ENCODE measurements at places on chromosomes 16 and 17.
A peak's percentile ranks its signal among the peaks of the same experiment; 100 is the strongest.

GRCh38 chr16:51621610-51622009, 470.5 kb upstream of the SALL1 start:
- no peak overlapping the region for H3K4me3 ChIP-seq
- H3K4me1 ChIP-seq = peaks cover 22% of the 10 kb centered on the region
- no peak overlapping the region for H3K27ac ChIP-seq

GRCh38 chr16:22008215-22009059, 526 bp downstream of the MOSMO start:
- H3K27me3 ChIP-seq = peaks cover 3% of the 10 kb centered on the region
- peaks cover 14% of the 10 kb centered on the region for H3K4me1 ChIP-seq
- H3K4me3 ChIP-seq = peak overlapping the region; percentile 85
- no peaks in the 10 kb centered on the region for H3K36me3 ChIP-seq
- DNase-seq = peak; percentile 38
- no peak overlapping the region for H3K27ac ChIP-seq

GRCh38 chr16:1102921-1103635, 7.0 kb upstream of the C1QTNF8 start:
- peaks cover 10% of the 10 kb centered on the region for H3K27me3 ChIP-seq
- H3K4me1 ChIP-seq = peaks cover 1% of the 10 kb centered on the region
- peak; percentile 76 for DNase-seq
- no peak overlapping the region for H3K27ac ChIP-seq
- H3K4me3 ChIP-seq = no peak overlapping the region

GRCh38 chr17:56604691-56605290, 11.3 kb downstream of the NOG start:
- no peaks in the 10 kb centered on the region for H3K36me3 ChIP-seq
- peaks cover 62% of the 10 kb centered on the region for H3K27me3 ChIP-seq
- no peak for DNase-seq
- no peaks in the 10 kb centered on the region for H3K4me1 ChIP-seq
- H3K27ac ChIP-seq = no peak overlapping the region
- H3K4me3 ChIP-seq = no peak overlapping the region

DNA sequence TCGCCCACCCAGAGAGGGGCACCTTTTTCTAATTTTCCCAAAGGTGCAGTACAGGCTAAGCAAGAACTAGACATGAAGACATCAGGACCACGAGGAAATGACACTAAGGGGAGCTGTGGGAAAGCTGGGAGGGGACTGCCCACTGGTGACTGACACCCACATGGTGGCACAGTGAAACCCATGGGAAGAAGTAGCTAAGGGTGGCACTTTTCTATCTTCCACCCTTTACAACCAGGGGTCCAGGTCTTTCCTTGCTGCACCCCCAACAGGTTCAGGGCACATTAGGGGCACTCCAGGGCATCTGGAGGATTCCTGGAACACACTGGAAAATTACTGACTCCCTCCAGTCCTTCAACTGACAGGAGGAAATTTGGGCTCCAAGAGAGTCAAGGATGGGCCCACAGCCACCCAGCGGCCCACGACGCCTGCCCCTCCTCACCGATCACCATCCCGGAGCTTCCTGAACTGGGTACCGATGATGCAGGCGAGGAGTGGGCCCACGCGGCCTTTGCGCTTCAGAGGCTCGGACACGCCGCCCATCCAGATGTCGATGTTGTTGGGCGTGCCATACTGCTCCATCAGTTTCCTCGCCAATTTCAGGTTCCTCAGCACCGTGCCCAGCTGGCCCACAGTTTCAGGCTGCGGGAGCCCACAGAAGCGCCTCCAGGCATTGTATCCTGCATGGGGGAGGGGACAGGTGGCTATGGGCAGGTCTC, 9.4 kb downstream of the MPO start:
- no peaks in the 10 kb centered on the region for H3K36me3 ChIP-seq
- no peak for DNase-seq
- no peaks in the 10 kb centered on the region for H3K4me1 ChIP-seq
- H3K27ac ChIP-seq = no peak overlapping the region
- peaks cover 9% of the 10 kb centered on the region for H3K27me3 ChIP-seq

- peaks cover 9% of the 10 kb centered on the region for H3K27me3 ChIP-seq
- H3K4me3 ChIP-seq = no peak overlapping the region
- peak overlapping the region; percentile 70 for H3K27ac ChIP-seq
Observed at GRCh38 chr16:65665586-65665985, 543.7 kb upstream of the CDH11 start.

DNA sequence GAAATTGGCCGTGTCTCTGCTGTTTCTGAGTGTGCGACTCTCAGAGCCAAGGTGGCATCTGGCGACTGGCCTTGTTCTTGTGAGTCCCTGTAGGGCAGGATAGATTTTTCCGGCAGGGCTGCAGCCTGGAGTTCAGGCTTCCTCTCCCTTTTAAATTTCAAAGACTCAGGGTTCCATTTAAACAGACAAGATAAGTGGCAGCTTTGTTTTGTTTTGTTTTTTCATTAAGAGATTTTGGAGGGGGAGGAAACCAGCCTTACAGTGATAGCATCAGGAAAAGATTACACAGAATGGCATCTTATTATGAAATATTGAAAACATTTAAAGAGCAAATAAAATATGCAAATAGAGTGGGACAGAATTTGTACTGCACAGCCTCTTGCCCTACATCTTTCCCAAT, 151.3 kb downstream of the RPTOR start:
- H3K27me3 ChIP-seq = no peaks in the 10 kb centered on the region
- peaks cover 7% of the 10 kb centered on the region for H3K36me3 ChIP-seq
- no peak overlapping the region for H3K4me3 ChIP-seq
- no peak for DNase-seq
- H3K4me1 ChIP-seq = peaks cover 33% of the 10 kb centered on the region
- no peak overlapping the region for H3K27ac ChIP-seq

DNA sequence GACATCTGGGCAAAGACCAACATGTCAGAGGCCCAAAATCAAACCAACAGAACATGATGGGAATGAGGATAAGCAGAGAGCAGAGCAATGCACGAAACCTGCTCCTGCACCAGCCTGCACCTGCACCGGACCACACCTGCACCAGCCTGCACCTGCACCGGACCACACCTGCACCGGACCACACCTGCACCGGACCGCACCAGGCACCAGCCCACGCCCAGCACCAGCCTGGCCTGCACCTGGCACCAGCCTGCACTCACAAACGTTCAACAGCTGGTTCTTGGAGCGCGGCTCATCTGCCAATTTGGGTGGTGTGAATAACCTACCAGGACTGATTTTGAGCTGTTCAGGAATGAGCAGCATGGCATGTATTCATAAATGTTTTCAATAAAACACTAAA, 18.2 kb downstream of the CEP131 start:
- H3K27ac ChIP-seq = no peak overlapping the region
- no peaks in the 10 kb centered on the region for H3K27me3 ChIP-seq
- DNase-seq = no peak
- no peak overlapping the region for H3K4me3 ChIP-seq
- peaks cover 2% of the 10 kb centered on the region for H3K36me3 ChIP-seq

- peaks cover 7% of the 10 kb centered on the region for H3K36me3 ChIP-seq
- H3K4me3 ChIP-seq = no peak overlapping the region
- no peaks in the 10 kb centered on the region for H3K27me3 ChIP-seq
- H3K4me1 ChIP-seq = no peaks in the 10 kb centered on the region
- no peak for DNase-seq
Observed at GRCh38 chr17:75795820-75796607, 11.4 kb downstream of the UNK start.

GRCh38 chr16:1327619-1327947, 5.9 kb upstream of the BAIAP3 start:
- no peak overlapping the region for H3K27ac ChIP-seq
- H3K36me3 ChIP-seq = peaks cover 7% of the 10 kb centered on the region
- DNase-seq = no peak
- no peak overlapping the region for H3K4me3 ChIP-seq
- H3K27me3 ChIP-seq = peaks cover 3% of the 10 kb centered on the region

DNA sequence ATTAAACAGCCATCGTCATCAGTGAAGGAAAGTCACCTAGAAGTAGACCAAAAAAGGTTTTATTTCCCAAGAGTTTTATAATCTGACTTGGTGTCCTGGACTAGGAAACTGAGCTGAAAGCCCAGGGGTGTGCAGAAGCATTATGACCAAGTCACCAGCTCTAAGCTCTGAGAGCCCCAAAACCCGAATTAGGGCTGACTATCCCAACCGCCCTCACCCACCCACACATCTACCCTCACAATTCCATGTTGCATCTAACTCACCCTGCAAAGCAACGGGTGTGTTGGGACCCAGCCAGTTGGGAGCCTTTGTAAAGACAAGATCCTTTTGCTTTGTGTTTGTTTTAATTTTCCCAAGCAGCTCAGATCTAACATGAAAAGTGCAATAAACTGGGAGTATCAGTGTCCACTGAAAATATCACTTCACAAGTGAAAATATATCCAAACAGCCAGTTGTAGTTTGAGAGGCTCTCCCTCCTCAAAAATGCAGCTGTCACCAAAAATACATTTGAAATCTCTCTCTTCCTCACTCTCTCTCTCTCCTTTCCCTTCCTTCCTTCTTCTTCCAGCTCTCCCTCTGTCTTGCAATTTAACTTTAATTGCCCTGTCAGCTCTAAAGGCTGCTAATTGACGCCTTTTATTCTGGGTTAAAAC, 16.2 kb upstream of the NOG start:
- peaks cover 23% of the 10 kb centered on the region for H3K27me3 ChIP-seq
- no peaks in the 10 kb centered on the region for H3K36me3 ChIP-seq
- no peak overlapping the region for H3K4me3 ChIP-seq
- H3K27ac ChIP-seq = no peak overlapping the region
- DNase-seq = no peak

GRCh38 chr16:27520982-27521673, 28.6 kb downstream of the GTF3C1 start:
- no peak overlapping the region for H3K27ac ChIP-seq
- H3K36me3 ChIP-seq = peaks cover 21% of the 10 kb centered on the region
- H3K27me3 ChIP-seq = no peaks in the 10 kb centered on the region
- no peak for DNase-seq
- no peaks in the 10 kb centered on the region for H3K4me1 ChIP-seq
- no peak overlapping the region for H3K4me3 ChIP-seq

GRCh38 chr16:89363621-89364393, 126.6 kb downstream of the ANKRD11 start:
- H3K27ac ChIP-seq = peak overlapping the region; percentile 90
- H3K4me1 ChIP-seq = peaks cover 38% of the 10 kb centered on the region
- H3K4me3 ChIP-seq = no peak overlapping the region
- peaks cover 2% of the 10 kb centered on the region for H3K36me3 ChIP-seq
- no peak for DNase-seq

DNA sequence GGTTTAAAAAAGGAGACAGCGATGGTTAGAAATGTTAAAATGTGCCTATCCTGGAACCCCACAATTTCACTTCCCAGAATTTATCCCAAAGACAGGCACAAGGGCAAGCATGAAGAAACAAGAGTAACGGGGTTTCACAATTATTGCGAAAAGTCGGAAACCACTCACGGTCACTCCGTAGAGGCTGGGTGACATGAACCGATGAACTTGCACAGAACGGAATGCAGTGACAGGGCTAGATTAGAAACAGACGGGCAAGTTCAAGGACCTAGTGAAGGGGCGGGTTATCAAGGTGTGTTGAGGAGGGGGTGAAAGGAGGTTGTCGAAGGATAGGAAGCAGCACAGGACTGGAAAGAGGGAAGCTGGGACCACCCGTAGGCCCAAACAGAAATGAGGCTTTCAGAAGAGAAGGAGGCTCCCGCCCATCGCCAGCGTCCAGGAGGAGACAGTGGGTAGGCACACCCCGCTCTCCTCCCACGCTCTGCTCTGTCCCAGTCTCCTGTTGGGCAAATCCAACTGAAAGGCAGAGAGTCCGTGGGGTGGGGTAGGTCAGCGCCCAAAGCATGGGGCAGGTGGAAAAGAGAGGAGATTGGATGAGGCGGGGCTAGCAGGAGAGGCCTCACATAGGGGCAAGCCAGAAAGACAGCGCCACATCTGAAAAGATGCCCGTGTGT, 47.4 kb upstream of the JPH3 start:
- no peak overlapping the region for H3K4me3 ChIP-seq
- H3K36me3 ChIP-seq = no peaks in the 10 kb centered on the region
- H3K27me3 ChIP-seq = peaks cover 12% of the 10 kb centered on the region
- H3K27ac ChIP-seq = no peak overlapping the region
- H3K4me1 ChIP-seq = no peaks in the 10 kb centered on the region

- DNase-seq = no peak
- no peak overlapping the region for H3K27ac ChIP-seq
- H3K4me1 ChIP-seq = no peaks in the 10 kb centered on the region
- H3K27me3 ChIP-seq = no peaks in the 10 kb centered on the region
Observed at GRCh38 chr16:84087001-84087400, 29.7 kb downstream of the MBTPS1 start.

DNA sequence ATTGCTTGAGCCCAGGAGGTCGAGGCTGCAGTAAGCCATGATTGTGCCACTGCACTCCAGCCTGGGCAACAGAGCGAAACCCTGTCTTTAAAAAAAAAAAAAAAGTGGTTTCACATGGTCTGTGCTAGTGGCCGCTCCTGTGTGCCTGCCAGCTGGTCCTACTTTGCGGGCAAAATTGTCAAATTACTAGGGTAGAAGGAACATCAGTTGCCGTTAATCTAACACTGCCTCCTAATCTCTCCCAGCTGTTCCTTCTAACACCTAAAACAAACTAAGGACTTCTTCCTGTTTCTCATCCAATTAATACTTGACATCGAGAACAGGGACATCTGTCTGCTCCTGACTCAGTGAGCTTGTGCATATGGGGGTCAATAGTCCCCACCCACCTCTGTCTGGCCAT, 23.9 kb downstream of the TMEM11 start:
- peaks cover 13% of the 10 kb centered on the region for H3K36me3 ChIP-seq
- no peak for DNase-seq
- H3K27ac ChIP-seq = no peak overlapping the region
- H3K27me3 ChIP-seq = no peaks in the 10 kb centered on the region
- H3K4me1 ChIP-seq = no peaks in the 10 kb centered on the region
- H3K4me3 ChIP-seq = no peak overlapping the region

GRCh38 chr17:70011750-70012149, 63.3 kb upstream of the KCNJ16 start:
- no peak for DNase-seq
- no peak overlapping the region for H3K27ac ChIP-seq
- H3K27me3 ChIP-seq = no peaks in the 10 kb centered on the region
- H3K36me3 ChIP-seq = no peaks in the 10 kb centered on the region
- H3K4me1 ChIP-seq = peaks cover 2% of the 10 kb centered on the region
- no peak overlapping the region for H3K4me3 ChIP-seq

- no peak overlapping the region for H3K4me3 ChIP-seq
- peaks cover 73% of the 10 kb centered on the region for H3K4me1 ChIP-seq
- H3K36me3 ChIP-seq = peaks cover 25% of the 10 kb centered on the region
- peak overlapping the region; percentile 96 for H3K27ac ChIP-seq
- DNase-seq = no peak
- H3K27me3 ChIP-seq = no peaks in the 10 kb centered on the region
Observed at GRCh38 chr17:59361386-59361785, 29.9 kb downstream of the YPEL2 start.

DNA sequence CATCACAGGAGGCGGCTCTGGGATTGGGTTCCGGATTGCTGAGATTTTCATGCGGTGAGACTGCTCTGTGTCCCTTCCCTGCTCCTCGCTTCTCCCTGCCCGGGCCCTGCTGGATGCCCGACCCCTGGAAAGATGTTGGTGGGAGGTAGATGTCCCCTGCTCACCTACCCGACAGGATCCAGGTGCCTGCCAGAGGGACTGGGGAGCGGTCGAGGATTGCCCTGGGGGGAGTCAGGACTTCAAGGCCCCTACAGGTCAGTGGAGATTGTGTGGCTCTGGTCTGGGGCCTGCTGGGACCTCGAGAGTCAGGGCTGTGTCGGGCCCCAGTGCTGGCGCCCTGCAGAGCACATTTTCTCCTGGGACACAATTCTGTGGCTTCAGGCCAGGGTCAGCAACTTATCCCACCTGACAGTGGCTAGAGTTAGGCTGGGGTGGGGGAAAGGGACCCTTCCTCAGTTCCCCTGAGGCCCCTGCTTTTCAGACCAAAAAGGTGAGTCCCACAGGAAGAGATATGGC, 3.3 kb downstream of the DECR2 start:
- DNase-seq = no peak
- H3K4me1 ChIP-seq = peaks cover 2% of the 10 kb centered on the region
- no peak overlapping the region for H3K27ac ChIP-seq
- no peak overlapping the region for H3K4me3 ChIP-seq
- no peaks in the 10 kb centered on the region for H3K27me3 ChIP-seq
